Posterior vena cava (tissue), 2 donors: ENCODE measurements at places on chromosomes 2 and 18. TPM values are rescaled to one million over a fixed set of nuclear protein-coding genes. Genes with fewer than 3 reads are reported as not detected.
A peak's percentile ranks its signal among the peaks of the same experiment; 100 is the strongest.

- peak; percentile 67 for DNase-seq
Observed at GRCh38 chr2:97732436-97733340, 19.3 kb downstream of the ZAP70 start.

DNA sequence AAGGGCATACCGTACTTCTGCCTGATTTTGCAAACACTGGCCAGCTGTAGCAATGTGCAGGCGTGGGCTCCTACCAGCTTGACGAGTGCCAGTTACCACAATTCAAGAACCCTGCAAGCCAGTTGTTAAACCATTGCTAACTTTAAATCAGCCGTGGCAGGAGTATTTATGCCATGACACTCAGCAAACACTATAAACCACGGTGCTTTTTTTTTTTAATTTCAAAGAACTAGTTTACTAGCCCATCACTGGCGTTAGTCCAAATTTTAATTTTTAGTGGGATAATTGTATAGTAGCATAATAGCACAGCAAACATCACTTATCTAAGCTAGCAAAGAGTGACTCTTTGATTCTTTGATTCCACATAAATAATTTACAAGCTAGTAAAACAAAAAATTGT is 111.1 kb downstream of the COL4A4 start:
- DNase-seq, result no peak

DNA sequence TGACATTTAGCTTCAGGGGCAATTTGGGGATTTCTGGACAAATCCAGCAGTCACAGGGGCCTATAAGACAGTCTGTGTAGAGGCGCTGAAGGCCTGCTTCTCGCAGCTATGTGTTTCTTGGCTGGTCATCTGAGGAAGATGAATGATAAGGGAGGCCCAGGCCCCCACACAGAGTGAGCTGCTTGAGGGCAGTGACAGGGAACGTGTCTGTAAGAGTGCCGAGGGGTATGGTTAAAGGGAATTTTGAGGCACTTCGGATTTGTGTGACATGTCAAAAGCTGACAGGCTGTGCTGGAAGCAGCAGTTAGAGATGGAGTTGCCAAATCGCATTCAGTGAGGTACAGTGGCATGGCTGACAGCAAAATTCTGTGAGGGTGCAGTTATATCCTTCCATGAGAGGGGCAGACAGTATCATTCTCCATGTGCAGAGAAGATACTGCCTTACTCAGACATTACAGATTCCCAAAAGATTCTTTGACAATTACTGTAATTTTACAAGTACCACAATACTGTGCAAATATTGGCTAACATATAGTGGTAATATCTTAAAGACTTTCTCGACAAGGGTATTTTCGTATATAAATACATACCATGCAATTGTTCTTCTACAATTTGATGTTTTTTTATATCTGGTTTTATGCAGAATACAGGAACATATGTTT is 74.0 kb downstream of the CERS6 start:
- no peak for DNase-seq

GRCh38 chr2:144431392-144431783 is 88.5 kb downstream of the ZEB2 start:
- no peak for DNase-seq

DNA sequence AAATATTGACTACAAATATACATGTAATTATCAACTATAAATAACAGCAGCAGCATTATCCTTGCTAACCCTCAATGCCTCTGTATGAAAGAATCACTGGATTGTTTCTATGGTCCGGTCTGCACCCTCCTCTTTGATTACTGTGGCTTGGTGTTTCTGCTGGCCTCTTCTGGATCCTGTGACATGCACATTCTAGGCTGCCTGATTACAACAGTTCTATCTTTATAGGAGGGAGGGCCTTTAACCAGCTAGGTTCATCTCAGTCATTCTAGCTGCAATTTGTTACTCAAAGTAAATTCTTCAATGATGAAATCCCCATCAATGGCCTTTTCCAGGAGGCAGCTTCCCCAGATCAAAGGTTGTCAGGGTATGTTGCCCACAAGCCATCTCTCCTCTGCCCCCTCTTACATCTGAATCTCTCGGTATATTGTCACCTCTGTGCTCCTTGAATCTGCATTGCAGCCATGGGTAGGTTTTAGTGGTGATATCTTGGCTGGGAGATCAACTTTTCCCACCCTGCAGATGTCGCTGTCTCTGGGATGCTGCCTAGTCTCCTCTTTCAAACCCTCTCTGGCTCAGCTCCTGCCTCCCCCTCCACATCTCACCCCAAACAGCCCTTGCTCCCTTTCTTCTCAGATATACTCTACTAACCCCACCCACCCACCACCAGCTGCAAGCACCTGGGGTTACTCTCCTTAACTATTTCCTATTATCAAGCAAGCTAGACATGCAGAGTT is 106.2 kb upstream of the BZW1 start:
- DNase-seq, result no peak

GRCh38 chr2:84956334-84957297 is 14.3 kb upstream of the KCMF1 start:
- DNase-seq, result no peak

DNA sequence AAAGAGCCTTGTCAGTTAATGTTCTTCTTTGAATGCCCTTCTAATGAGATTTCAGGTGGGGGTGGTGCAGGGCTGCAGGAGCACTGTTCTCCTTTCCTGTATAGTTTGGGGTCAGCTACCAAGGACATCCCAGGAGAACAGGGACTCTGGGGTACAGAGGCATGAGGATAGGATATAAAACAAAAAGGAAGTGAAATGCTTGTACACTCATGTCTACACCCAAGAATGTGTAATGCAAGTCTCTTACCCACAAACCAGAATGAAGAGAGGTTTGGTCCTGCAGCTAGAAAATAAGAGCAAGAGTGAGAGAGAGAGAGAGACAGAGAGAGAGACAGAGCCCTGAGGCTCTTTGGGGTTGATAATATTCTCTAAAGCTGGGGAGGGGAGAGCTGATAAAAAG is 151.8 kb upstream of the KCTD1 start:
- DNase-seq, result no peak

ESCO1 gene
- total RNA-seq, result 13.7 TPM
